Esophagus squamous epithelium (tissue), 5 donors: ENCODE measurements at places on chromosomes 7 and 10.

DNA sequence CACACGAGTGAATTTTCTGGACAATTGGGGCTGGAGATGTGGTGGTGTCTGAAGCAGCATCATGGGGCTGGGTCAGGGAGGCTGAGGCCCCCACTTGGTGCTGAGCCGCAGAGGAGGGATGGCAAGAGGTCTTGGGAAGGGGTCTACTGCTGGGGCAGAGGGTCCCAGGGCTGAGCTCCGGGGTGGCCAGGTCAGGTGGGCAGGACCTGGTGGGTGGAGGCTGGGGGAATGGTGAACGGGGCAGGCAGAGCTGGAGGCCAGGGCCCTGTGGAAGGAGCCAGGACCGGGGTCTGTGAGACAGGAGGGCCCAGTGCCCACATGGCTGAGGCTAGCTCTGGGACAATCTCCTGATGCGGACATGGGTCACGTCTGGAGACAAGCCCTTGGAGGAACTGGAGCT lies 20.4 kb upstream of the LFNG start:
- no peak for DNase-seq

GRCh38 chr7:105046414-105046813 lies 32.4 kb downstream of the KMT2E start:
- DNase-seq: no peak

GRCh38 chr10:35005868-35006267 lies 84.3 kb downstream of the CUL2 start:
- DNase-seq: no peak

- DNase-seq: no peak
These were observed 66.5 kb downstream of the TNS3 start for GRCh38 chr7:47515305-47515834.

GRCh38 chr10:124734311-124735166 lies 9.6 kb downstream of the FAM53B start:
- DNase-seq: no peak

DNA sequence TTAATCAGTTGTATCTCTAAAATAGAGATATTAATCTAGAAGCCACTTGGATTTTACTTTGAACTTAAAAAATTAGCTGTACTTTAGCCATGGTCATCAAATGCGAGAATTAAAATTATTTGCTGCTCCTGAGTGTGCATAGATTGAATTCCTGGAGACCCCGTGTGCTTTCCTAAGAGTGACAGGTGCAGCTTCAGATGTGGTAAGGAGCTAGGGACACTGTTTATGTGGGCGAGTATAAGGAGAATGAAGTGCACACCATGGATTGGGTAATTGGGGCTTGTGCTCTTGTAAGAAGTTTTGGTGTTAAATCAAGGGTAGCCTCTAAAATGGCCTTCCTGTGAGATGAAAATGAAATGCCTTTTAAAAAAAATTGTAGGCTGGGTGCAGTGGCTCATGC lies 9.8 kb downstream of the PLCE1 start:
- DNase-seq: no peak

DNA sequence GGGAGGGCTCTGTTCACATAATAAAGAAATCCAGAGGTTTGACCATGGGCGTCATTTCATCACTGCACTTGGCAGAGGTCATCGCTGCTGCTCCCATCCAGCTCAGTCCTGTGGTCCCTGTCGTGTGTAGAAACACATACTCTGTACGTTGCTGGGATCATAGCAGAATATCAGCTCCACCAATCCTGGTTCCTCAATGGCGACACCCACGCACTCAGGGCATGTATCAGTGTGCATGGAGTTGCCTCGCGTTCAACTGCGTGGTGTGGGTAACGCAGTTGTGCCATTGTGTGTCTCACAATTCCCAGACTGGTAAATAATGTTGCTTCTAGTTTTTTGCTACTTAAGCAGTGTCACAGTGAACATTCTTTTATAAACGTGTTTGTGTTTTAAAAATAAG lies 111.1 kb downstream of the LHPP start:
- no peak for DNase-seq

- no peak for DNase-seq
These were observed 337.7 kb downstream of the GATA3 start for GRCh38 chr10:8392216-8392615.

DNA sequence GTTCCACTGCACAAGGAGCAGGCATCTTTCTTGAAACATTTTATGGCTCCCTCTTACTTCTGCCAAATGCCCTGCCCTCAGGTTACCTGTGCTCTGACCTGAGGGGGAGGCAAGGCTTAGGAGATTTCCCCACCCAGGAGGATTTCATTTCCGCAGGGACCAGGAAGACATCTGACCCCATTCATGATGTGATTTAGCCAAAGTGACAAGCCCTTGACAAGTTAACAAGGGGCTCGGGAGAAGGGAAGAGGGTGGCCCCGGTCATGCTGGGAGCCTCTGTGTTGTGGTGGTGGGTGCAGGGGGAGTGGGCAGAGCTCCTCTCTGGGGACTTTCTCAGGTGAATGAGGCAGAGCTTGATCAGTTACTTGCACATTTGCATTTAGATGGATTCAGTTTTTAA lies 18.9 kb downstream of the GIMAP5 start:
- no peak for DNase-seq

GRCh38 chr7:155710530-155710929 lies 66.1 kb downstream of the RBM33 start:
- DNase-seq: no peak

- no peak for DNase-seq
These were observed 361.6 kb upstream of the SHH start for GRCh38 chr7:156173748-156174353.

GRCh38 chr7:159059629-159060028 lies 85.0 kb downstream of the VIPR2 start:
- no peak for DNase-seq
